ENCODE measurements at places on chromosomes 5 and 9.

DNA sequence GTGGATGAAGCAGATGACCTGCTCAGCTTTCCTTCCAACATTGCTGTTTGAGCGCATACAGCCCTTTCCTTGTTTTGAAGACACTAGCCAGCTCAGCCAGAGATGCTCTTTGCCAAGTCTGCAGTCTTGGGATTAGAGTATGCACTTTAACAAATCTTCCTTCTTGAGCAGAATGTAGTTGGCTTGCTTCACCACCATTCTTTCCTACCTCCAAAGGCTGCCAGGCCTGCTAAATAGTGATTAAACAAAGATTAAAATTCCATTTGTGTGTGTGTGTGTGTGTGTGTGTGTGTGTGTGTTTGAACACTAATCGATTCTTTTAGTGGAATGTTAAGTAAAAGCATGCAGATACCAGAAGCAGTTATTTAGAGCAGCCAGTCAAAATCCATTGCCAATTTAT is 97.6 kb downstream of the GALNT10 start:
- no peak for DNase-seq

DNA sequence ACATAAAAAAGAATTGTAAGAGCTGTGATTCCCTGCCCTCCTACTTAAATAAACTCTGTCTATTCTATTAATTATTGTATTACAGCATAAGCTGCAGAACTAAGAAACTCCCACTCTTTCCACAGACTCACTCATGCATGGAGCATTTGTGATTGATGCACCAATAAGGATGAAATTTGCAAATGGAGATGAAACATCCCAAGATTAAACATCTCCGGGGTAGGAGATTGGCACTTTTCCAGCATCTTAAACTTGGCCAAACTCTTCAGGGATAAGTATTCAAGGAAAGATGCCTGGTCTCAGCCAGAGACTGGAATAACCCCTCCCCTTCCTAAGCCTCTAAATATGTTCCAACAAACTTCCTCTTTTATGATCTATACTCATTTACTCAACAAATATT is 472.0 kb downstream of the ACTL7B start:
- DNase-seq = no peak

- DNase-seq = no peak
Measured at GRCh38 chr5:107436201-107436600, 234.5 kb downstream of the EFNA5 start.

DNA sequence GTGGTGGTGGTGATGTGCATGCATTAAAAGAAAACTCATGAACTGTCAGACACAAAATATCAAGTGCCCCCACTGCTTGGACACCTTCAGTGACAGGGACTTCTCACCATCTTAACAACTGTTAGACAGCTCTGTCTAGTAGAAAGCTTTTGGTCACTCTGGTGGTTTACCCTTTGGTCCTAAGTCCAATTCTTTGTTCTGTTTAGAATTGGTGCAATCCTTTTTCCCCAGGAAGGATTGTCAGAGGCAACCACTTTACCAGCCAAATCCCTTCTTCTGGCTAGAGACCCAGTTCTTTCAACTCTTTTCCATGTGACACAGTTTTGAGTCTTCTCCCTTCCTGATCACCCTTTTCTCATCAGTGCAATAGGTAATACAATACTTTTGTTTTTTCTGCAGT is 140.2 kb downstream of the SEC61B start:
- no peak for DNase-seq

DNA sequence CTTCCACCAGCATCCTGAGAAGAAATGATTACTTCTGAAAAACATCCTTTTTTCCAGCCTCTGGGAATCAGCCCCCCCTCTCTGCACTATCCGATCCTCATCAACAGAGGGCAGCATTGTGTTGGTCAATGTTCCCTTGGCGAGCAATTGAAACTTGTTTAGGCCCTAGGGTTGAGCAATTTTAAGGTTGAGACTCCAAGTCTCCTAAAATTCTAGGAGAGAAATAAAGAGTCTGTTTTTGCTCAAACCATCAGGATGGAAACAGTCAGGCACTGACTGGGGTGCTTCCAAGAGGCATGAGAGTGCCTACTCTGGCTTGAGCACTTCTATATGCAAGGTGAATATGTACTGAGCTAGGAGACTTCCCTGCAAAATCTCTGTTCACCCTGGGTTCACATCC is 12.4 kb upstream of the CYFIP2 start:
- peak; percentile 57 for DNase-seq

DNA sequence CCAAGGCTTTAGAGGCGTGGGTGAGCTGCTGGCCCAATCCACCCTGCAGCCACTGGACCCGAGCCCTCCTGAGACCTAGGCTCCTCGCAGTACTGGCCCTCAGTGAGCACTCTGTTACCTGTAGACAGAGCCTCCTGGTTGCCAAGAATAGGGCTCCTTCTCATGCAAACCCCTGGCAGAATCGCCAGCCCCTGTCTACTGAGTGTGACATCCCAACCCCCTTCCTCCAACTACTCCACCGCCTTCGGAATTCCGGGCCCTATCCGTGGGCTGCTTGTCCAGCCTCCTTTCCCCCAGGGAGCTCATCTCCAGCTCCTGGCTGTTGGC is 23.8 kb upstream of the COL5A1 start:
- DNase-seq = no peak

DNA sequence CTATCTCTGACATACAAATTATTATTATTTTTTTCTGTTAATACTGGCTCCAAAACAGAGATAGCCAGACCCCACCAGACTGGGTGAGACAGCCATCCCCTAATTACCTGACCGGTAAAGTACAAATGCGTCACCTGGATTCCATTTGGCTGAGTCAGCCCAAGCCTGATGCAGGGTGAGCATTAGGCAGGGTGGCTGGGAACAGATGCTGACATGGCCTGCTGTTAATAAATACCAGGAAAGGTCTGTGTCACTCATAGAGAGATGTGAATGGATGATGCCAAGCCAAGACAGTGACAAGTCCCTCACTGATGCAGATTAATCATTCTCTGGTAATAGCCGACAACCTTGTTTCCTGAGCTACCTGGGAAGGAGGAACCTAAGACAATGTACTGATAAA is 183.5 kb downstream of the TRIM32 start:
- peak; percentile 14 for DNase-seq

- no peak for DNase-seq
Measured at GRCh38 chr9:85114799-85115198, 445.3 kb downstream of the NTRK2 start.

DNA sequence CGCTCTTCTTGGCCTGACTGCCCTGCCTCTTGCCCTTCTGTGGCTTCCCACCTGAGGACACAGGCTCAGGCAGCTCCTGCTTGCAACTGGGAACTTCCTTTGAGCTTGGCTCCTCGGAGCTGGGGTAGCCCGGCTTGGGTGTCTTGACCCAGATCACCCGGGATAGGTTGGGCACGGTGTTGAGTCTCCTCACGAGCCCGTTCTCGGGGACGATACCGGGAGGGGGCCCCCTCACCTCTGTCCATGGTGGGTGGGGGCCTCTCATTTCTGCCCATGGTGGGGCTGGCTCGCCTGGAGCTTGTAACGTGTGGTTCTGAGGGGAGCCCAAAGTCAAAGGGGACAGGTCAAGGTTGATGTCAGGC is 7.8 kb upstream of the DDX41 start:
- DNase-seq = no peak
